Nucleus accumbens (tissue), 56 donors: ENCODE measurements at places on chromosomes 6 and 20.

DNA sequence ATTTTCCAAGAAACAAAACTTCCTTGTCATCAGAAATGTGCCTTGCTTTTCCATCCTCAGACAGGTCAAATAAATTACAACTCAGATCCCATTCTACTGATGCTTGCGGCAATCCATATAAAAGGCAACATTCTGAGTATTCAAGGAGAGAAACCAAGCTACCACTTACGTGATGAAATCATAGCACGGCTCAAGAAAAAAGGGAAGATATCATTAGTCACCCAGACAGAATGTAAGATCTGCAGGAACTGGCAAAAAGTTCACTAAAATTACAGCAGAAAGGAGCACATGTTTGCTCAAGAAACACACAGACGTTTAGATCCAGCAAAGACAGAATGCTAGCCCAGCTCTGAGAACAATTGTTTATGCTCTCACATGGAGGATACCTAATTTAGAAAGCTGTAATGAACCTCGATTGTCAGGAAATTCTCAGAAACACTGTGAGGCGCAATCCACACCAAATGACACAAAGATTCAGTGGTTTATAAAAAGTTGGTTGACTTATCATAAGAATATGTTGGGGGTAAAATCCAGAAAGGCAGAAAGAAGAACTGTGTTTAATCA lies 304.2 kb downstream of the ADGRG6 start:
- DNase-seq: no peak

DNA sequence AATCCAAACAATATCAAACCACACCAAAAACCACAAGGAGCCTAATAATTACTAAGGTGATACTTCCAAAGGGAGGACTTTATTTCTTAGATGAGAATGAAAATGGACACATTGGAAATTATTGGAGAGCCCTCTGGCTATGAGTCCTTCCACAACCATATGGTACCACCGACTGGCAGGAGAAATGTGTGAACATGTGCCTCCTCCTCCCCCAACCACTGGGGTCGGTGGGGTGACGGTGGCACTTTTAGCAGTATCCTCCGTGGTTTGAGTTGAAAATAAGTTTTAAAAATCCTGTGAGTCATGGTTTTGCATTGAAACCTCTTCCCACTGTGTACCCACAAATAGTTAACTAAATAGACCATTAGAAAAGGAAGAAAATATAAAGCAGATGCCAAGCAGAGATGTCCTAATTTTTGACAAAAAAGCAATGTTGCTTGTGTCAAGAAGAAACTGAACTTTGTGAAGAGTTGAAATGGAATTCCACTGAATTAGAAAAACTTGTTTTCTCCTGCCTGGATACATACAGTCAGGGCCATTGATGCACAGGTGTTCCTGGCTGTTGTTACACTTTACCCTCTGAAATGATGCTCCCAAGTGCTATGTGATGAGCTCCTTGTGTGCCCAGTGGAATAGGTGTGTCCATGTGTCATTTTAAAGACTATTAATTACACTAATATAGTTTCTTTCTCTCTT lies 3.2 kb downstream of the EDN1 start:
- no peak for DNase-seq

GRCh38 chr20:8272766-8273165 lies 140.7 kb downstream of the PLCB1 start:
- no peak for DNase-seq

DNA sequence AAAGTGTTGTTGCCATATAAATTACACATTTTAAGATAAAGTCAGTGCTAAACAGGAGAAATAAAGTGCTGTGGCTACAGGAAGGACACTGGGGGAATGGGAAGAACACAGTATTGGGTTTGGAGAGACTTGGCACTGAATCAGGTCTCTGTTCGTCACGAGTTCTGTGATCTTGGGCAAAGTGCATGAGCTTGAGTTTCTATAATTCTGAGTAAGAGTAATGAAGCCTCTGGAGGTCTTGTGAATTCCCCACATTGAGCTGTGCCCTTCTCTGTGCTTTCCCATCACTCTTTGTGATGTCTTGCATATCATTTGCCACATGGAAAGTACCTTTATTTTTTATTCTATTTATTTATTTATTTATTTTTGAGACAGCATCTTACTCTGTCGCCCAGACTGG lies 16.8 kb upstream of the EEF1A1 start:
- no peak for DNase-seq

GRCh38 chr6:156191895-156192294 lies 585.3 kb upstream of the ARID1B start:
- no peak for DNase-seq
